ENCODE measurements at places on chromosomes 3 and 15.

DNA sequence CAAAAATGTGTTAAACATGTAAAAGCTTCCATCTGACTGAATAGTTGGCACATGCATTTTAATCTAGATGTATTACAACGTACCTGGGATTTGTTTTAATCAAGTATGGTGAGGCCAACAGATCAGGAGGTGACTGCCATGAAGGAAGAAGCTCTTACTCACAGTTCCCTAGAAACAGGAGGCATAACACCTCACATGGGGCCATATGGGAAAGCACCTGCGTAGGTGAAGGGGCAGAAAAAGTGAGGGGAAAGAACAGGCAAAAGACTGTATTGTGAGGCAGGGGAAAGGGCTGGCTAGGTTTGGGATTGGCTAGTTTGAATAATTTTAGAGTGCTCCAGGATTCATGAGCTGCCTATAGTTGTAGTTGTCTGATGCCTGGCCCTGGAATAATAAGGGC, 9.6 kb downstream of the SQOR start:
- no peak for DNase-seq

DNA sequence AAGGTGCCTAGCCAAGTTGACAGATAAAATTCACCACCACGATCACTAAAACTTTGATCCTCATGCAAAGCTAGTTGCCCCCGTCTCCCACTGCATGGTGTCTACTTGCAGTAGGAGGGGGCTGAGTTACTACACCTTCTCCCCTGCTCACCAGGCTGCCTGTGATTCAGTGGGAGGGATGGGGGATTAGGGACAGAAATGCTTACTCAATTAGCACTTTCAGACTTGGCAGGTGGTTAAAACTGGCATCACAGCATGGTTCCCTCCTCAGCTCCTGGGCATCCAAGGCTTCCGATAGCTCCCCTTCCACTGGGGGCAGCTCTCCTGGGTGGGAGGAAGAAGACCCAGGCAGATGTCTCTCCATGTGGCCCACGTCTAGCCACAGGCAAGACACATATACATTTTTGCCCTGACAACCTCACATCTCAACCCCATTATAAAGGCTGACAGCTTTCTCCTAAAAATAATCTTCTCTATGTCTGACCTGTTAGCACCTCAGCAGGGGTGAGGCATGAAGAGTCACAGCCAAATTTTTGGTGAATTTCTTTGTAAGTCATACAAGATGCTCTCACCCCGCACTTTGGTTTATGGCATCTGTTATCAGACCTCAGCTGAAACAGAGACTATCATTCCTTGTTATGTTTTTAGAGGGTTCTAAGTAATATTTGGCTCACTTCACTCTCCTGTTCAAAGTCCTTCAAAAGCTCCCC, 369.0 kb downstream of the SV2B start:
- peak; percentile 54 for DNase-seq

DNA sequence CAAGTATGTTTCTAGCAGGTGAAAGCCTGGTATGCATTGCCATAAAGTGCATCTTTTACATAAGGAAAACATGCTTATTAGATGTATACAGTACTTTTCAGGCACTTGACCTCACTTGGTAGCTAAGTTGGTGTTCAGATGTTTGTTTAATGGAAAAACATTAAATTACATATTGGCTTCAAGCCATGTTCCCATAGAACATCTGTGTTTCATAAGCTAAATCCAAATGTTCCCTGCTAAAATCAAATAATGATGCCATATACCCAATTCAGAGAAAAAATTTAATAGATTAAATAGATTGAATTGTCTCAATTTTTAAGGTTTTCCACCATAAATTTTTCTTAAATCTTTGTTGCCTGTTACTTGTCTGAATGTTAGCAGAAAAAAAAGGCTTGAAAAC, 19.1 kb upstream of the RPL22L1 start:
- DNase-seq: no peak

- peak; percentile 65 for DNase-seq
Observed at GRCh38 chr3:150410311-150411105, 2.4 kb downstream of the TSC22D2 start.

DNA sequence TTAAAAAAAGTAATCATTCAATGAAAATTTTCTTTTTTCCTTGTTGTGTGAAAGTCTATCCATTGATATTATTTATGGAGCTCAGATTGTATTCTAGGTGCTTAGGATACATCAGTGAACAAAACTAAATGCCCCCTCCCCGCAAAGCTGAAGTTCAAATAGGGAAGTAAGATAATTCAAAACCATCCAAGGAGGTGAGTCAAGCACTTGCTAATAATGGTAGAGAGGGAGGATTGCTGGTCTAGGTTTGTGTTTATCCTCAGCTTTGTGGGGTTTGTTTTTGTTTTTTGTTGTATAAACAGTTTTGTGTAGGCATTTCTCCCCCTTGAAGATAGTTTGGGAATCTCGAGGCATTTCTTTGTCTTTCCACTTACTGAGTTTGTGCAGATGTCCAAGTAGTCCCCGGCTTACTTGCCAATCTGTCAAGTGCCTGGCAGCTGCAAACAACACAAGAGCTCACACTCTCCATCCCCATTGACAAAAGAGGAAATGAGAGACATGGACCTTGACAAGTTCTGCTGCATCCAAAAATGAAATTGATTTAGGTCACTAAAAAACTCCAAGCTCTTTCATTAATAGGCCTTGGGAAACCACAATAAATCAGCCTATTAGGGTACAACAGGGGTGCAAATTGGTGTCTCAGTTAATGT, 575.8 kb upstream of the TBL1XR1 start:
- DNase-seq: no peak

DNA sequence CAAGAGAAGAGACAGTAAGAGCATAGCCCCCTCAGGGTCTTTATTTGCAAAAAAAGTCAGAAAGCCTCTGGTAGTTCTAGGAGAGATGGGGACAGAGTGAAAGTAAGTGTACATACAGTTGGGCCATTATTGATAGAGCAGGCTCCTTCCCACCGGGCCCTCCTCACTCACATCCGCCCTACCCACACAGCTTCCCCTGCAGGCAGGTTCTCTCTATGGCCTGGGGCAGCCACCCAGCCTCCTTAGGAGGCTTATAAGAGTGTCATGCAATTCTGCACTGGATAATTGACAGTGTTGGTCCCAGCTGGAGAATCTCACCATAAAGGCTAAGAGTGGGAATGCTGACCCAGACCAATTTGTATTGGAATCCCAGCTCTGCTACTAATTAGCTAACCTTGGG, 49.5 kb downstream of the SLC30A4 start:
- DNase-seq: no peak

DNA sequence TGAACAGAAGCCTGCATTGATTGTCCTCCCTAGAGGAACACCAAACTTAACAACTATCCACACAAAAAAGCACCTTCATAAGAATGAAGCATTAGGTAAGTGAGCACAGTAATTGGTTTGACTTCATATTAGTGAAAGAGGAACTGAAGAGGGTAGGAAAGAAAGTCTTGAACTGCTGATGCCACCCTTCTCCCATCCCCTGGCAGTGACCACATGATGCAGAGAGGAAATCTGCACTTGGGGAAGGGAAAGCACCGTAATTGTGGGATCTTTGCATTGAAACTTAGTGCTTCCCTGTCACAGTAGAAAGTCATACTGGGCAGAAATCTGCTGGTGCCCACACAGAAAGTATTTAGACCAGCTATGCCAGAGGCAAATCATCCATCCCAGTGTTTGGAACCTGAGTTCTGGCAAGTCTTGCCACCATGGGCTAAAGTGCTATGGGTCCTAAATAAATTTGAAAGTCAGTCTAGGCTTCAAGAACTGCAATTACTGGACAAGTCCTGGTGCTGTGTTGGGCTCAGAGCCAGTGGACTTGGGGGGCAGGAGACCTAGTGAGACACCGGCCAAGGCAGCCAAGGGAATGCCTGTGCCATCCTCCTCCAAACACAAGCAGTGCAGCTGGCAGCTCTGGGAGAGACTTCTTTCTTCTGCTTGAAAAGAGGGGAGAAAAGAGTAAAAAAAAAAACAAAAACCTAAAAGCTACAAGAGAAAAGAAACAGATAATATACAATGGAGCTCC, 63.6 kb downstream of the SLC15A2 start:
- no peak for DNase-seq

GRCh38 chr3:163927521-163927920, 1150.8 kb downstream of the SI start:
- no peak for DNase-seq

DNA sequence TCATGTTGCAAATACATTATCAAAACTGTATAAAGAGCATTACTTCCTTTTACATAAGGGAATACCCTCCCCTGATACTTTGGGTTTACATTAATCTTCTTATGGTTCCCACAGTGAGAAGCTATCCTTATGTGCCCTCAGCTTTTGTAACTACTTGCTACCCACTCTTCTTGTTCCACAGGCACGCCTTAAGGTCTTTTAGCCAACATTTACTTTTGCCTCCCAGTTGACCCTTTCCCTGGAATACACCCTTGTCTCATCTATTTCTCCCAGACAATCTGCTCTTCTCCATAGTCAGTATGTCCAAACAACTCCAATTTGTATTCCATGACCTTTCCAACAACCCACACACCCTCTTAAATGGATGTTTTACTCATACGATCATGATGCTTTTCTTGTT, 116.8 kb upstream of the COL8A1 start:
- no peak for DNase-seq

GRCh38 chr3:106745344-106746168, 631.7 kb upstream of the CCDC54 start:
- no peak for DNase-seq

DNA sequence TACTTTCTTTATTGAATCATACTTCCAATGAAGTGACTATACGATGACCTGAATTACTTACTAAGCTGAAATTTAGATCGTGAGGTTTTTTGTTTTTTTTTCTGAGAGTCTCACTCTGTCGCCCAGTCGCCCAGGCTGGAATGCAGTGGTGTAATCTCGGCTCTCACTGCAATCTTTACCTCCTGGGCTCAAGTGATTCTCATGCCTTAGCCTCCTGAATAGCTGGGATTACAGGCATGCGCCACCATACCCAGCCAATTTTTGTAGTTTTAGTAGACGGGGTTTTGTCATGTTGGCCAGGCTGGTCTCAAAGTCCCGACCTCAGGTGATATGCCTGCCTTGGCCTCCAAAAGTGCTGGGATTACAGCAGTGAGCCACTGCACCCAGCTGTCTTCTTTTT, 28.7 kb downstream of the SPPL2A start:
- no peak for DNase-seq

- DNase-seq: peak; percentile 61
Observed at GRCh38 chr15:61195116-61196002, 33.7 kb downstream of the RORA start.

DNA sequence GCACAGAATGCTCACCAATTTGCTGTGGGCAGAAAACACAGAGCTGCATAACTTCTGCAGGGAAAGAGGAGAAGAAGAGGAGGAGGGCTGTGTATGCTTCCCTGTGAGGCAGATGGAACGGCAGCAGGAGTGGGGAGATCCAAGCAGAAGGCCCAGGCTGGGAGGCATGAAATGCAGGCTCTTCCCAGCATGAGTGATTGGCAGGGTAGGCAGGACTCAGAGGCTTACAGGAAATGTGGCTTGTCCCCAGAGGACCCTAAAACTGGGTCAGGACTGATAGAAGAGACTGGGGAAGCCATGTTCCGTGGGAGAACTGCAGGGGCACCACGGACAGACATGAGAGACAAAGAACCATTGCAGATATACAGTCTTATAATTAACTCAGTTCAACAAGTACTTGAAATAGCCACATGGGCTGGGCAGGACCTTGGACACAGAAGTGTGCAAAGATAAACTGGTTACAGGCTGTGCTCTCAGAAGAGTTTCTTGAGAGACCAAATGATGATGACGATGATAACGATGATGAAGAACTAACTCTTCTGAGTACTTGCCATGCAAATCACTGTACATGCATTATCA, 286.9 kb downstream of the EPHB1 start:
- DNase-seq: no peak

GRCh38 chr3:51024765-51025632, 350.3 kb downstream of the DOCK3 start:
- peak; percentile 31 for DNase-seq

DNA sequence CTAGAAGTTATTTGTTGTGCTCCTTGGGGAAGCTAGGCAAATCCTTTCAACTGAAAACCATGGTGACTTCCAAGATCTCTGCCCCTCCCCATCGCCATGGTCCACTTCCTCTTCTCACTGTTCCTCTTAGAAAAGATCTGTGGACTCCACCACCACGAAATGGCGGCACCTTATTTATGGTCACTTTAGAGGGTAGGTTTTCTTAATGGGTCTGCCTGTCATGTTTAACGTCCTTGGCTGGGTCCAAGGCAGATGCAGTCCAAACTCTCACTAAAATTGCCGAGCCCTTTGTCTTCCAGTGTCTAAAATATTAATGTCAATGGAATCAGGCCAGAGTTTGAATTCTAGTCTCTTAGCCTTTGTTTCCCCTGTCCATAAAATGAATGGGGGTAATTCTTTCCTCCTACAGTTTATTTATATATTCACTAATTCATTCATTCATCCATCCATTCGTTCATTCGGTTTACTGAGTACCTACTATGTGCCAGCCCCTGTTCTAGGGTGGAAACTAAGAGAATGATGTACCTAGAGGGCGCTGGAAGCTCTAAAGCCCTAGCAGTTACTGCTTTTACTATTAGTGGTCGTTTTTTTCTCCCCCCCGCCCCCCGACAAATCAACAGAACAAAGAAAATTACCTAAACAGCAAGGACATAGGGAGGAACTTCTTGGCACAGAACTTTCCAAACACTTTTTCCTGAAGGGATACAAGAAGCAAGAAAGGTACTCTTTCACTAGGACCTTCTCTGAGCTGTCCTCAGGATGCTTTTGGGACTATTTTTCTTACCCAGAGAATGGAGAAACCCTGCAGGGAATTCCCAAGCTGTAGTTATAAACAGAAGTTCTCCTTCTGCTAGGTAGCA, 657 bp downstream of the PATL2 start:
- no peak for DNase-seq

- no peak for DNase-seq
Observed at GRCh38 chr3:159785273-159785708, 203.3 kb upstream of the IL12A start.

DNA sequence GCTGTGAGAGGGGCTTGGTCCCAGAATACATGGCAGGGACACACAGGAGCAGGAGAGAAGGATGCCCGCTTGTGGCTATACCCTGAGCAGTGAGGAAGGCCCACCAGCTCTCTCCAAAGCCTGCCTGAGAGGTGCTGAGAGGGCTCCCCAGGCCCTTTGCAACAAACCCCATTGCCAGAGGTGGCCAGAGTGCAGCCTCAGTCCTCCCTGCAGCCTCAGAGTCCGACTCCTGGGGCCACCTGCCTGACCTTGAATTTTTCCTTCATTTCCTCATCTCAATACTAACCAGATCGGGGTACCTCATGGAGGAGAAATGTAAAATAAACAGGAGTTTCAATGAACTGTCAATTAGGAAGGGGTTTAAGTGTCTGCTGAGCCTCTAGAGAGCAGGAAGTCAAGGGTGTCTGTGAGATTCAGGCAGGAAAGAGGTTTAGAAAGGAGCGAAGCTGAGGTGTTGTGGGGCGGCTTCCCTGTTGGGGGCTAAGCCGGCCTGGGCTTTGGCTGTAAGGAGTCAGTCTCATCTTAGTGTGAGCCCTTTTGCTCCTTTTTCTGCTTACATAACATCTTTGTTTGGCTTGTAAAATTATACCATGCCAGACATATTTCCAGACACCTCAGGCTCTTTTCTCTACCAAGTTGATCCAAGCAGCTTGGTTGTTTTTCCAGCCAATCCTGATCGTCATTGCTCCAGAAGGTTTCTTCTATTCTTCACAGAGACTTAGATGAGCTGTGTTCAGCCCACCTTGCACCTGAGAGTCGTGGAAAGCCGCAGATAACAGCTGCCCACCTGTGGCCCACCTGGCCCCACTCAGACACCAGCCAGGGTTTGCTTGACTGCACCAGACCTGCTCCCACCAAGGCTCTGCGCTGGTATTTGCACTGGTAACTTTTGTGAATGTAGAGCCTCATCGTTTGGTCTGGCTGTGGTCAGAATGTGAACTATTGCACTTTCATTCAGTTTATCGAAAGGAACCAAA, 36.7 kb downstream of the CMTM7 start:
- no peak for DNase-seq
